COLO829 (cell line): ENCODE measurements at places on chromosomes 12 and 14.

- DNase-seq: no peak
Observed at GRCh38 chr12:112005419-112006395, 7.3 kb downstream of the TMEM116 start.

DNA sequence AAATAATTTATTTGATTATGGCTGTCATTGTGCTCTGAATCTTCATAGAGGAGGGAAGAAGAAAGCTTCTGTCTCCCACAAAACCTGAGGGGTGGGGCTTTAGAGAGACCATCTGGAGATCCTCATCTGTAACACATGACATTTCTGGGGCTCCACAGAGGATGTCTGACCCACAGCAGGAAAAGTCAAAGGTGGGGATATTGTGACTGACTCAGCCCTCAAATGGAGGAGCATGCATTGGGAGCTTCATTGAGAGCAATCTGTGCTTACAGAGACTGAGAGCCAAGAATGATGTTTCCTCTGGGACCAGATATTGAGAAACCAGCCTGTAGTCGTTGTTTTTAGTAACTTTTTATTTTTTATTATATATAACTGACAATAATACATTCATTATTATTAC is 158.7 kb downstream of the SYT1 start:
- DNase-seq: no peak

- no peak for DNase-seq
Observed at GRCh38 chr12:56878010-56878339, 56.2 kb downstream of the SDR9C7 start.

DNA sequence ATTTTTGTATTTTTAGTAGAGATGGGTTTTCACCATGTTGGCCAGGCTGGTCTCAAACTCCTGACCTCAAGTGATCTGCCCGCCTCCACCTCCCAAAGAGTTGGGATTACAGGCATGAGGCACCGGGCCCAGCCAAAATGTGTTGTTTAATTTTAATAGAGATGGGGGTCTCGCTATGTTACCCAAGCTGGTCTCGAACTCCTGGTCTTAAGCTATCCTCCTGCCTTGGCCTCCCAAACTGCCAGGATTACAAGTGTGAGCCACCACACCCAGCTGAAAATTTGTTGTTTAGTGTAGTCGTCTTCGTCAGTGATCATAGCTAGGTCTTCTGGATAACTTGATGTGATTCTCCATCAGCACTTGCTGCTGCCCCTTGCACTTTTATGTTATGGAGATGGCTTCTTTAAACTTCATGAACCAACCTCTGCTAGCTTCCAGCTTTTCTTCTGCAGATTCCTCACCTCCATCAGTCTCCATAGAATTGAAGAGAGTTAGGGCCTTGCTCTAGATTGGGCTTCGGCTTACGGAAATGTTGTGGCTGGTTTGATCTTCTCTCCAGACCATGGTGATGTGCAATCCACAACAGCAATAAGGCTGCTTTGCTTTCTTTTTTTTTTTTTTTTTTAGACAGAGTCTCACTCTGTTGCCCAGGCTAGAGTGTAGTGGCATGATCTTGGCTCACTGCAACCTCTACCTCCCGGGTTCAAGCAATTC is 13.0 kb downstream of the ISCU start:
- no peak for DNase-seq

GRCh38 chr14:24238527-24239037 is 3.8 kb downstream of the TINF2 start:
- no peak for DNase-seq

- DNase-seq: no peak
Observed at GRCh38 chr12:95351748-95352147, 122.2 kb upstream of the METAP2 start.

- DNase-seq: no peak
Observed at GRCh38 chr12:78949532-78949931, 85.0 kb downstream of the SYT1 start.

- no peak for DNase-seq
Observed at GRCh38 chr12:104152685-104153241, 14.8 kb upstream of the NFYB start.

DNA sequence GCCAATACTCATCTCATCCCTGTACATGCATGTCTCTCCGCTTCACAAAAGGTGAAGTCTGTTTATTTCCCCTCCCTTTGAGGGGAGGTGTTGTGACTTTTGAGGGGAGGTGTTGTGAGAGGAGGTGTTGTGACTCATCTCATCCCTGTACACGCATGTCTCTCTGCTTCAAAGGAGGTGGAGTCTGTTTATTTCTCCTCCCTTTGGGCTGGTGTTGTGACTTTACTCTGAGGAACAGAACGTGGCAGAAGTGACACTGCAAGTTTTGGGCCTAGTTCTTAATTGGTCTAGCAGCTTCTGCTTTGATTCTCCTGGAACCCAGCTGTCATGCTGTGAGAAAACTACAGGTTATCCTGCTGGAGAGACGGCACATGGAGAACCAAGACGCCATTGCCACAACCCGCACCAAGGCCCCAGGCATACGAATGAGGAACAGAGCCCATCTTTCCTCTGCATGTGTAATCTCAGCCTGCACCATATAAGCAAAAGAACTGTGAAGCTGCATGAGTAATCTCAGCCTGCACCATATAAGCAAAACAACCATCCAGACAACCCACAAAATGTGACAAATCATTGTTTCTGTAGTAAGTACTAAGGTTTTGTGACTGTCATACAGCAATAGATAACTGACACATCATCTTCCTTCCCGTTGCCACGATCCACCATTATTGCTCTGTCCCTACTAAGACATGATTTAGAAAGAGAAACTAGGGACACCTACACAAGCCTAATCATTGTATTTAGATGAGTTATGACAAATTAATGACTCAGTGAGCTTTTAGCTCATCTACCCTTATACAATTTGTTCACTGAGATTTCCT is 30.0 kb downstream of the GALNT4 start:
- no peak for DNase-seq

GRCh38 chr12:76340680-76341435 is 7.4 kb downstream of the BBS10 start:
- no peak for DNase-seq

- DNase-seq: no peak
Observed at GRCh38 chr14:102957222-102957621, 34.8 kb downstream of the AMN start.
